ENCODE measurements at places on chromosomes 6 and 20. TPM values are rescaled to one million over a fixed set of nuclear protein-coding genes. Genes with fewer than 3 reads are reported as not detected.

DNA sequence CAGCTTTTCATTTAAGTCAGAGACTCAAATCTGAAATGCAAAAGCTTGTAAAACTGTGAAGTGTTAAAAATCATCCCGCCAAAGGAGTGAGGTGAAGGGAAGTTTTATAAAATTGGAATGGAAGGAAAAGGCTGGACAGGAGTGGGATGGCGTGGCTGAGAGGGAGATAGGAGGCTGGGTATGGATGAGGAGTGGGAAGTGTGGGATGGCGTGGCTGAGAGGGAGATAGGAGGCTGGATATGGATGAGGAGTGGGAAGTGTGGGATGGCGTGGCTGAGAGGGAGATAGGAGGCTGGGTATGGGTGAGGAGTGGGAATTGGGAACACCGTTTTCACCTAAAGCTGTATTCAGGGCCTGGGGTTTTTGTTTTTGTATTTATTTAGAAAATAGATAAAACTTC is 59.4 kb upstream of the NKX2-2 start:
- DNase-seq: no peak

- no peak for DNase-seq
Observed at GRCh38 chr6:57134954-57135353, 37.2 kb upstream of the BAG2 start.

The APOBEC2 gene
- not detected for total RNA-seq

DNA sequence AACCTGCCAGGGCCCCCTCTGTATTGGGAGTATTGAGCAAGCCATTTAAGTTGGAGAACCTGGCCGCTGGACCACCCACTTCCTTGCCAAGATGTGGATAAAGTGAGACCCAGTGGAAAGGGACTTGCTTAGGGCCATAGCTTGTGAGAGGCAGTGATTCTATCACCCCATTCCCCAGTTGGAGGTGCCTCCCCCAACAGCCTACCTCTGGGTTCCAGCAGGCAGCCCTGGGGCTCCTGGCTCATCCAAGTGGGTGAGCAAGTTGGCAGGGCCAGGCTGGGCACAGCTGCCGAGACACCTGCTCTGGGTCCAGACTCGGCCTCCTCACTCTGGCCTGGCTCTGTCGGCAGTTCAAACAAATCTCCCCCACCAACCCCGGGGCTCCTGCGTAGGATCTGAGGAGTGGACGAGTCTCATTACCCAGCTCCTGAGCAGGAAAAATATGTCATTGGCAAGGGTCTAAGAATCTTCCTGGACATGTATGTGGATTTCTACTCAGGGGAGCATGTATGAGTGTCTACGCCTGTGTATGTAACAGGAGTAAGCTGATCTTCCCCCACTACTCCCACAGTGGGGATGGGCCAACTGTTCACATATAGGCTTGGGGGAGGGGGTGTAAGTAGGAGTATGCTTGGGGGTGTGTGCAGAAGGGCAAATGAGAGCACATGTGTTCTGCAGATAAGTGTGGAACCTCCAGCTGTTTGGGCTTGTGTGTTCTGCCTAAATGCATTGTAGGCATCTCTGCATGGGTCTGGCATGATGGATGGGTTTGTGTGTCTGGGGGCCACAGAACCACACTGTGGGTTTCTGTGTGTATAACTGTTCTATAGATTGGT is 1.9 kb downstream of the ID1 start:
- DNase-seq: peak; percentile 80

DNA sequence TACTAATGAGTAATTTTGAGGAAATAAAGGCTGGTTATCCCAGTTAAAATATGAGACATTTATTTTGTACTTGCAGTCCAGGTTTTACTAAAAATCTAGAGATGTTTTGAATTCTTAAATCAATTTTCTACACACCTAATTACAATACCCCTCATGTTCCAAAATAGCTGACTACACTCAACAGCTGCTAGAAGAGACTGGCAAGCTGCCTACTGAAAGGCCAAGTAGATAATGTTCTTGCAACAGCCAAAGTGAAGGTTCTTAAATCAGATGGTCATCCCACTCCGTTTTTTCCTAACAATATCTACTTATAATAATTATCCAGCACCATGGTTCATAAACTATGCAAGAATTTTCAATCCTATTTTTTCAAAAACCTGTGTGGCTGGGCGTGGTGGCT is 69.0 kb downstream of the DTNBP1 start:
- DNase-seq: no peak

The TMEM170B gene
- total RNA-seq: 0.13 TPM

Measured in bronchial epithelial cell (primary cell).